ENCODE measurements at places on chromosomes 1 and 21.

DNA sequence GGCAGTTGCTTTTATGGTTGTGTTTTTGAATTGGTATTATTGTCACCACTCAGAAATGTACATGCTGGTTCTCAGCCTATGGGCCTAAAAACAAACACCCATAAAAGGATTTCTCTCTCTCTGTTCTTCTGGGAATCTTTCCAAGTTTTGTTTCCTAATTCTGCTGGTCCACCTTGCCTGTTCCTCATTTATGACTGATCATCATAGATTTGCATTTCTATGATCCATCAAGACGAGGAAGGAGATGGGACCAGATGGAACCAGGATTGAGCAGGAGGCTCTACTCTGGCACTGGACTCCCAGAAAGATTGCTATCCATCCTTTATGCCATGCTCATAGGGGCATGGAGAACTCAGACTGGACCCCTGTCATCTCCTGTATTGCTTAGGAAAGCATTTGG is 162.2 kb downstream of the C1orf94 start:
- DNase-seq, result no peak

DNA sequence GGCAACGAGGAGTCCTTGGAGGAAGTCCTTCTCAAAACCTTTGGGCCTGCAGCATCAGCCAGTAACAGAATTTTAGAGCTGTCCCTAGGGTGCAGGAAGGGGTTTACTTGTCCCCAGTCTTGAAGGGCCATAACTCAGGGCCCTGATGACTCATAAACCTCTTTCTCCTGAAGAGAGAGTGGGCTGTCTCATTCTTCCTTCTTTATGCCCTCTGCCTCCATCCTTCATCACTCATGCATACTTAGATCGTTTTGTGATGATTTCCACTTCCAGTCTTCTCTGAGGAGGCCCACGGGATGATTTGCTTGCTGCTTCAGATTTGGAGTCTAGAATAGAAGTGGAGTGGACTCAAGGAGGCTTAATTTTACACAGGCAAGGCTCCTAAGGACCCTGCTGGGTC is 60.2 kb downstream of the NDUFS5 start:
- no peak for DNase-seq

GRCh38 chr21:38950435-38951094 is 144.8 kb downstream of the ETS2 start:
- no peak for DNase-seq

DNA sequence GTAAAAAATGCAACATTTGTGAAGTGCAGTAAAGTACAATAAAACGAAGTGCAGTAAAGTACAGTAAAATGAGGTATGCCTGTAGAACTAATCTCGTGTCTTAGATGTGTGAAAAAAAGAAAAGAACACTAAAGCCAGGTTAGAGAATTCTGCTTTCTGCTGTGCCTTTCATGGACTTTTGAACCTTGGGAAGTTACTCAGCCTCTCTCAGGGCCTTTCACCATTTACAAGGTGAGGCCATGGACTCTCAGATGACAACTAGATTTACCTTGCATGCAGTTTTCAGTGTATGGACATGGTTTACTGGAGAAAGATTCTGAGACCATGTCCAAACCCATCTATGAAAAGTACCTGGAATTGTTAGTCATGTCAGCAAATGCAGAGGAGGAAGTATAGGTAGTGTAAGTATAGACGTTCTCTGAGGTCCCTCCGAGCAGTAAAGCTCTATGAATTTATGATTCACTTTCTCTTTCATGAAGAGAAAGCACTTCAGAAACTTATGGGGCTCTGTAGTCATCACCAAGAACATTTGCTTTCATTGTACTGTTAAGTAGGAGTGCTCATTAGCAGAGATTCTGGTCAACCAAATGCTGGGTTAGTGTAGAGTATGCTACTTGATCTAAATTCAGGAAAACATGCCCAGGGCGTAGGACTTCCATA is 143.1 kb downstream of the CACNA1E start:
- no peak for DNase-seq

DNA sequence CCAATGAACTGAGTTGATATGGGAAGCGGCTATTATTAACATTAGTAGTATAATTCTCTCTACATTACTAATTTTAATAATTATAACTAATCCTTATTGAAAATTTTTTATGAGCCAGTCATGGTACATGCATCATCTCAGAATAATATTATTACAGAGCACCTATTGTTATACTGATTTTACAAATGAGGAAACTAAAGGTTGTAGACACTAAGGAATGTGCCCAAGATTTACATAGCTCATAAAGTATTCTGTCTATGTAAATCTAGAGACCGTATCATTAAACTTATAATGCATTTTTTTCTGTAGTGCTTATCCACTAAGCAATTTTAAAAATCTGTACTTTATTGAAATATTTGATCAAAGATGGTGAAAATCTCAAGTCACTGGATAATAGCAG is 825.9 kb downstream of the PLA2G4A start:
- DNase-seq, result no peak

DNA sequence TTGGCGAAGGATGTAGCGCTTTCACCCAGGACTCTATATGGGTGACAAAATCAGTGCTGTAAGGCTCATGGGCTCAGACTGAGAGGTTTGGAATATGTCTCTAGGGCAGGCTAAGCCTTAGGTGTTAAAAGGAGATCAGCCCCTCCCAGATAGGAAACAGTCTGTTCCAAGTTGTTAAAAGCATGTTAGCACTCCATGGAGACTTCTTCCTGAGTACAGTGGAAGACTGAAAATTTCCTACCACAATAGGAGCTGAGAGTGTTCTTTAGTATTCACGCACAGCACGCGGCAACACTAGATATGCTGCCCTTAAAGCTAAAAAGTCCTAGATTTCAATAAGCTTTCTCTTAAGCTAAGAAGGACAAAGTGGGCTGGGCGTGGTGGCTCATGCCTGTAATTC is 122.1 kb downstream of the TRABD2B start:
- DNase-seq, result no peak

DNA sequence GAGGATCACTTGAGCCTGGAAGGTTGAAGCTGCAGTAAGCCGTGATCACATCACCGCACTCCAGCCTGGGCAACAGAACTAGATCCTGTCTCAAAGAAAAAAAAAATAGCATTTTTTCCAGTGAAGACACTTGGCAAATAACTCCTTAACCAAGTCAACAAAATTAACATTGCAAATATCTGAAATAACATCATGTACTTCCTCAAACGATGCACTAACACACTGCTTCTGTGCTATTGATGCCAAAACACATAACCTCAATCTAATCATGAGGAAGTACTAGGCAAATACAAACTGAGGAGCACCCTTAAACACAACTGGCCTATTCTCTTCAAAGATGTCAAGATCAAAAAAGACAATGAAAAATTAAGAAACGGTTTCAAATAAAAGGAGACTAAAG is 32.3 kb downstream of the PABPC4 start:
- no peak for DNase-seq

GRCh38 chr1:178704833-178705232 is 20.2 kb upstream of the RALGPS2 start:
- no peak for DNase-seq

GRCh38 chr1:230536641-230537155 is 105.6 kb upstream of the COG2 start:
- no peak for DNase-seq

DNA sequence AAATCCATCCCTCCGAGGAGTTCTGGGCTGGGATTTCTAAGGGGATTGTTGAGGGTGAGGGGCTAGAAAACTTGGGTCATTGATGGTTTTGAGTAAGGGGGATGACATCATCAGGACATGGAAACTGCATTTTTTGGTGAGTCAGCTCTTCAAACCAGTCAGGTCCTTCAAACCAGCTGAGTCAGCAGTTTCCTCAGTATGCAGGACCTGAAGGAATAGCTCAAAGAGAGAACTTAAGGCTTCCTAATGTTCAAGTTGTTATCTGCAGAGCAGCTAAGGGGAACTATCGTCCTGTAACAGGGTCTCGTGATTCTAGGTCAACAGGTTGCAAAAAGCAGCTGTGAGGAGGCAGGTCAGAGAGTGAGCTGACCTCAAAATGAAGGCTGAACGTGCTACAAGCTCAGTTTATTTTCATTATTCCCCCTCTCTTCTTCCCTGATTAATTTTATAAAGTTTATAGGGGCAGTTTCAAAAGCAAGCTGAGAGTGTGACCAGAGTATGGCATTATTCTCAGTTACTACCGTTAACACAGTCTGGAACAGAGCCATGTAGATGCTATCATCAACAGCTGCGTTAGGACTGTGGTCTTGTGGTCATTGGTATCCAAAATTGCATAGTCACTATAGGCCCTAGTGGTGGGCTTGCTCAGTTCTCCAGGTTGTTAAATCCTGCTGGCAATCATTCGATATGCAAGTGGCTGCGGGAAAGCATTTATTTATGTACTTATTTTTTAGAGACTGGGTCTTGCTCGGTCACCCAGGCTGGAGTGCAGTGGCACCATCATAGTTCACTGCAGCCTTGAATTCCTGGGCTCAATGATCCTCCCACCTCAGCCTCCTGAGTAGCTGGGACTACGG is 10.7 kb upstream of the SDC3 start:
- DNase-seq, result no peak

GRCh38 chr1:188089015-188089414 is 1260.3 kb downstream of the PLA2G4A start:
- no peak for DNase-seq

GRCh38 chr1:90417126-90417525 is 300.0 kb downstream of the BARHL2 start:
- no peak for DNase-seq

GRCh38 chr1:19038096-19038495 is 81.6 kb upstream of the IFFO2 start:
- DNase-seq, result no peak

DNA sequence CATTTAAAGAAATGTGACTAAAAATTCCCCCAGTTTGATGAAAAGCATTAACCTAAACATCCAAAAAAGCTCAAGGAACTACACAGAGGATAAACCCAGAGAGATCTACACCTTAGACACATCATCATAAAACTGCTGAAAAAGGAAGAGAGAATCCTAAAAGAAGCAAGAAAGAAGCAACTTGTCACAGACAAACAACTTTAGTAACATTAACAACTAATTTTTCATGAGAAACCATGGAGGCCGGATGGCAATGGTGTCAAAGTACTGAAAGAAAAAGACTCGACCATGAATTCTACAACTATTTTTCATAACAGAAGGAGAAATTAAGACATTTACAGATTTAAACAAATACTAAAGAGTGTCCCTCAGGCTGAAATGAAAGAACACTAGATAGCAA is 17.7 kb downstream of the ZNF644 start:
- no peak for DNase-seq

DNA sequence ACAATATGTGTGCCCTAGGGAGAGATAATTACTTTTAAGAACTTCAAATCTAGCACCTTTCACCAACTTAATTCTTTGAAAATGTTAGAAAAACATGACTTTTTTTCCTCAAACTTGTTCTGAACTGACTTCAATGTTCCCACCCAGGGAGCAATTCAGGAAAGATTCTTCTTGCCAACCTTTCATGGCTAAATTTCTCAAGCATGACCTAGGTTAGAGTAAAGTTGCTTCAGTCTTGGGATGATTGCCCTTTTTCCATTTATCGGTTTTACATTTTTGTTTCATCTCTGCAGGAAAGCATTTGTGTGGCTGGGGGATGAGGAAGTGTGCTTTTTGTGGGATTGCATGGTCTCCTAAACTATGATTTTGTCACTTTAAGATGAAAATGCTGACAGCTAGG is 647.7 kb downstream of the LTN1 start:
- no peak for DNase-seq

GRCh38 chr21:35273333-35273732 is 224.2 kb upstream of the RUNX1 start:
- DNase-seq, result no peak

- DNase-seq, result no peak
Observed at GRCh38 chr1:205652984-205653383, 21.2 kb upstream of the ELK4 start.

GRCh38 chr21:25039461-25040380 is 567.6 kb downstream of the MRPL39 start:
- no peak for DNase-seq

DNA sequence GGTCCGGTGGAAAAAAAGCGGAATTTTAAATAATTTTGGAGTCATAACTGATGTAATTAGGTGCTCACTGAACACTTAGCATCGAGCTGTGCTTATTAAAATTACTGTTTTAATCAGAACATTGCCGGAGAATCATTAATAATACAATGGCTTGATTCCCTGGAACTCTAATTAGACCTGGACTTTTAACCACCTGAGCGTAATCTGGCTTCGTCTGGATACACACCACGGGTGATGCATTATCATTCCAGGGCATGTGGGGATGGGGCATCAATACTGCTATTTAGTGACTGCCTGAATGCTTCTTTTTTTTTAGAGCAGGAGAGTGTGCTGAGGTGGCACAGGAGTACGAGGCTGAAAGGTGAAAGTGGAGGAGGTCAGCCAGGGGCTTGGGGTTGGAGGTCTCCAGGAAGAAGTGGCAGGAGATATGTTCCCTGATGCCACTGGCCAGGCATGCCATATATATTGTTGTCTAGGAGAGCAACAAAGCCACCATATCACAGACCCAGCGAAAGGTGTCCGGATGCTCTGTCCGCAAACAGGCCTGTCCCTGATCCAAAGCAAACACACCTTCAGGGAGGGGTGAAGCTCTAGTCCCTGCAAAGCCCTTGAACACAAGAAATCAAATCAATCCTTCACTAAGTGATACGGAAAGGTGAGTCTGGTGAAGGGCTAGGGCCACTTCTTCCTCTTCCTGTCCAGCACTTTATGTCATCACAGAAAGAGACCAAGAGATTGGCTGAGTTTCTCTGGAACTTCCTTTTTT is 125.2 kb downstream of the PLXNA2 start:
- no peak for DNase-seq

DNA sequence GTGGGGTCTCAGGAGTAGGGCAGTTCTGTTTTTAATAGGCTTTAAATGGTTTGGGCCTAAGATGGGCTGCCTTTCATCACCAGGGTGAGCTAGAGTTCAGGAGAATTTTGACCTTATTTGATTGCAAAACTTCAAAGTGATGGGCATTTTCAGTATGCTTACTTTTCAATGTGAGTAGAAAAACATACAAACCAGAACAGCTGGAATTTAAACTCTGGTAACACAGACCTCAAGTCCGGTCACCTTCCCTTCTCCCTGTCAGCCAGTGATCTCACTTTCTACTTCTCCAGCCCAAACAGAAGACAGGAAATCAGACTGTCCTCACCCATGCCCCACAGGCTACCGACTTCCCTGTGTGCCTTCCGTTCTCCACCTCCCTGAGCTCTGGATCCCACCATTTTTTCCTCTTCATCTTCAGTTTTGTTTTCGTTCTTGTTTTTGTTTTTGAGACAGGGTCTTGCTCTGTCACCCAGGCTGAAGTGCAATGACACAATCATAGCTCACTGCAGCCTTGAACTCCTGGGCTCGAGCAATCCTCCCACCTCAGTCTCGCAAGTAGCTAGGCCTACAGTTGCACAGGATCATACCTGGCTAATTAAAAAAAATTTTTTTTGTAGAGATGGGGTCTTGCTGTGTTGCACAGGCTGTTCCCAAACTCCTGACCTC is 374.0 kb downstream of the CAMTA1 start:
- DNase-seq, result no peak

DNA sequence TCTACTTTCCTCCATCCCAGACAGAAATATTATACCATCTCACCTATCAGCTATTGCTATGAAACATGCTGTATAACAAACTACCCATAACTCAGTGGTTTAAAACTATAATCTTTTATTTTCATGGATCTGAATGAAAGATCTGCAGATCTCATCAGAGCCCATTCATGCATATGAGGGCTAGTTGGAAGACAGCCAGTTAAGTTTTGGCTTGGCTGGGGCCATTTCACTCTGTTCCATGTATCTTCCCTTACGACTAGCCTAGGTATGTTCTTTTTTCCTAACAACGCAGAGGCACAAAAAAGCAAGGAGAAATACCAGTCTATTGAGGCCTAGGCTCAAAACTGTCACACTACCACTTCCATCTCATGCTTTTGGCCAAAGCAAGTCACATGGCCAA is 28.1 kb upstream of the RGS1 start:
- no peak for DNase-seq

GRCh38 chr1:219876798-219877209 is 51.6 kb downstream of the SLC30A10 start:
- no peak for DNase-seq
